ENCODE measurements at places on chromosomes 13 and 19. TPM values are rescaled to one million over a fixed set of nuclear protein-coding genes. Genes with fewer than 3 reads are reported as not detected.
A peak's percentile ranks its signal among the peaks of the same experiment; 100 is the strongest.

The IGFL3 gene
- total RNA-seq, result 10.2 TPM

GRCh38 chr13:113087923-113088690 is 17.5 kb upstream of the F7 start:
- DNase-seq, result no peak

The MED4 gene
- total RNA-seq, result 34.7 TPM

GRCh38 chr13:33799950-33800592 is 17.9 kb upstream of the RFC3 start:
- DNase-seq, result no peak

- no peak for DNase-seq
Measured at GRCh38 chr13:32205431-32206096, 109.6 kb downstream of the ZAR1L start.

DNA sequence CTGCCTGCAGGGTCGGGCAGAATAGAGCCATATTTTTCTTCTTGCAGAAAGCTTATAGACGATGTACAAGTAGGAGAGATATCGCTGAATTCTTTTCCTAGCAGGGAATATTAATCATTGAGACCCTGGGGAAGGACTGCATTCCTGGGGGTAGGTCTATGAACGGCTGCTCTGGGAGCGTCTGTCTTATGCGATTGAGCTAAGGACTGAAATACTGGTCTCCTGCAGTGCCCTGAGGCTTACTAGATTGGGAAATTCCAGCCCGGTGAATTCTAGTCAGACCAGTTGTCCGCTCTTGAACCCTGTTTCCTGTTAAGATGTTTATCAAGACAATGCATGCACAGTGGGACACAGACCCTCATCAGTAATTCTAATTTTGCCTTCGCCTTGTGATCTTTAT is 59.8 kb upstream of the UBAC2 start:
- no peak for DNase-seq

The FSD1 gene
- not detected for total RNA-seq

DNA sequence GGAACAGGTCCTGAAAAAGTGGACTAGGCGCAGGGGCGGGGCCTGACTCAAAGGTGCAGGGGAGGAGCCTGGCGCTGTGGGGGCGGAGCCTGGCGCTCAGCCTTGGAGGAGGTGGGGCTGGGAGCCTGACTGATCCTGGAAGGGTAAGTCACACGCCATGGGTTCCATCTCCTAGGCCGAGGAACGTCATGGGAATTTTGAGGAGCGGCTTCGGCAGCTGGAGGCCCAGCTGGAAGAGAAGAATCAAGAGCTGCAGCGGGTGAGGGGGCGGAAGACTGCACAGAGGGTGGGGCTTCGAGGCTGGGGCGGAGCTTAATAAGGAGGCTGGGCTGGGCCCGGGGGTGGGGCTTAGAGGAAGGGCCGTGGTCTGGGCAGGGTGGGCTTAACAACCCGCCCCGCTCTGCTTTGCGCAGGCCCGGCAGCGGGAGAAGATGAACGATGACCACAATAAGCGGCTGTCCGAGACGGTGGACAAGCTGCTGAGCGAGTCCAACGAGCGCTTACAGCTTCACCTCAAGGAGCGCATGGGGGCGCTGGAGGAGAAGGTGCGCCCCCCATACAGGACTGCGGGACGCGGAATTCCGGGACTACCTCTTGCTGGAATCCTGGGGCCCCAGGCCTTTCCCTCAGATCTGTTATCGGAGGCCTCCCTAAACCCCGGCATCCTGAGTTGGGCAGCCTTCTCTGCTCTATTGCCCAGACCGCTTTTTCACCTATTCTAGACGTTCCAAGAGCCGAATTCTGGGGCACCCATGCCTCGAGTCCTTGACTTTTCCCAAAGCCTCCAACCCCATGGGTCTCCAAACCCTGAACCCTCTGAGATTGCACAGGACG is 14.5 kb downstream of the PPFIA3 start:
- DNase-seq, result no peak

The ZNF222 gene
- 3.4 TPM for total RNA-seq

The DACT3 gene
- 1.8 TPM for total RNA-seq

The APC2 gene
- 0.08 TPM for total RNA-seq

DNA sequence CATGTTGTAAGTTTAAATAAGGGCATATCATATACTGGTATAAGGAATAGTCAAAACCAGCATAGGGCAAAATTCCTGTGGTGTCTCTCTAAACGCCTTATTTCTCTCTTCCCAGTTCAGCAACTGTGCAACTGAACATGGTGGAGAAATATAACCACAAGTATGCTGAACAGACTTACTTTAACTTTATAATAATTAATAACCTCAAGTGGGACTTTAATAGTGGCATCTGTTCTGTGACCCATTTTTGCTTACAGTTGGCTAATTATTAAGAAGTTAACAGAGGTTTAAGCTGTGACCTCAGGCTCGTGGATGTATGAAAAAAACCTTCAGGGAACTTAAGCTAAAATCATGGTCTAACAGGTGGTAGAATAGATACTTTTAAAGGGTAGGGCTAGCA is 54.3 kb downstream of the MICU2 start:
- no peak for DNase-seq

The PRR22 gene
- total RNA-seq, result 2.0 TPM

The NDFIP2 gene
- total RNA-seq, result 103 TPM

GRCh38 chr19:33802801-33803200 is 6.1 kb downstream of the KCTD15 start:
- no peak for DNase-seq

GRCh38 chr13:36343766-36344165 is 2.4 kb downstream of the SPART start:
- DNase-seq, result no peak

The ZNF585A gene
- 5.3 TPM for total RNA-seq

The ADAMTSL5 gene
- total RNA-seq, result 0.83 TPM

The CYP2A6 gene
- total RNA-seq, result not detected

DNA sequence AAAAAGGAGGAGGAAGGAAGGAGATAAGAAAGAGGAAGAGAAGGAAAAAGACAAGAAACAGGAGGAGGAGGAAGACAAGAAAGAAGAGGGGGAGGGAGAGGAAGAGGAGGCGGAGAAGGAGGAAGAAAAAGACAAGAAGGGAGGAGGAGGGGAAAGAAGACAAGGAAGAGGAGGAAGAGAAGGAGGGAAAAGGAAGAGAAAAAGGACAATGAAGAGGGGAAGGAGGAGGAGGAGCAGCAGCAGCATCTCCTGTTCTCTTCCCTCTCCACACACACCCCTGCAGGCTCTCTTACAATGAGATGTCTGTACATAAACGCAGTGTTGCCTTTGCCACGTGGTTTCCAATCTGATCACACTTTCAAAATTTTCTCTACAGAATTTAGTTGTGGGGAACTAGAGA is 66.6 kb downstream of the RUBCNL start:
- no peak for DNase-seq

GRCh38 chr19:41386442-41386841 is 10.1 kb downstream of the TMEM91 start:
- no peak for DNase-seq

DNA sequence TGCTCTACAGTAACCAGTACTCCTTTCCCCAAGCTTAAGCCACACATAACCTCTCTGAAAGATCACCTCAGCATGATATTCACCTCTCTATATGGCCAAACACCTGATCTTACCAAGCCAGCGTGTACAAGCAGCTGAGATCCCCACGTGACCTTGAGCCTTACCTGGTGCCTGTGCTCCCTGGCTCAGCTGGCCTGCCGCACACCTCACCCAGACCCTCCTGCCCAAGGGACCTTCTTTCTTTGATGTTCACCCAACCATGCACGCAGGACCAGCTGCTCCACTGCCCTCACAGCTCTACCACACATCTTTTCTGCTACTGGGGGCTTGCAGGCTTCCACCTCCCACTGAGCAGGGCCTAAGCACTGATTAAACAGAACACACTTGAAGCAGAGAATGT is 9.0 kb downstream of the DHRS12 start:
- peak; percentile 18 for DNase-seq

DNA sequence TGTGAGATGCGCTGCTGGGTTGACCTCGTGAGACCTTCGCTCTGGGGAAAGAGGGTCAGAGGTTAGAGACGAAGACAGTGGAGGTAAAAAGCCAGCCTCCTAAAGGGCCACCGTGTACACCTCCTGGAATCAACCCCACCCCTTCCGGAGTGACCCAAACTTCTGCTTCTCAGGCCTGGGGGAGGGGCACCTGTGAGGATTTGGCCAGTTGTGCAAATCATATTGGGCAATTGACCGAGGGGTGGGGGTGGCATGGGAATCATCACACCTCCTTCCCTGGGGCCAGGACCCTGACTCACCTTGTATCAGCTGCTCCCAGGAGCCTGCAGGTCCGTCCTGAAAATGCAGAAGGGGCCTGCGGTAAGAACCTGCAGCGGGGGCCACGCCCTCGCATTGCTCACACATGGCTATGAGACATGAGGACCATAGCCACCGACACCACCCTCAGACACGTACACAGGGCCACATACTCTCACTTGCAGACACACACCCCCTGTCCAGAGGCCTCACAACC is 2.8 kb downstream of the TNFSF14 start:
- no peak for DNase-seq

DNA sequence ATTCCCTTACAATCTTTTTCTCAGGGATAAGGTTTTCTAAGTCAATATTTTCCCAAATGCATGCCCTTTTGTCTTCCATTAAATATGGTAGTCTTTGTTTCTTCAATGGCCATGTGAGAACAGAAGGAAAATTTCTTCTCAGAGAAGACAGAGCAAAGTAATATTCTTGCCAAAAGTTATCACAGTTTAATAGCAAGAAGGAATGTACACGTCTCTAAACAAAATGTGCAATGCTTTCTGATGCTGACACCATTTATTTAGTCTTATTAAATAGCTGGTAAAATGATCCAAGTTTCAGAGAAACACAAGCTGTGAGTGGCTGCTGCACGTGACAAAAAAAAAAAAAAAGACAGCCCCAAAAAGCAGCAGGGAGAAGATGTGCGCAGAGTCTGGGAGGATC is 542.5 kb downstream of the GPC6 start:
- DNase-seq, result no peak

The HSPB6 gene
- total RNA-seq, result 13.4 TPM

- no peak for DNase-seq
Measured at GRCh38 chr13:106623799-106624460, 56.0 kb upstream of the ARGLU1 start.

DNA sequence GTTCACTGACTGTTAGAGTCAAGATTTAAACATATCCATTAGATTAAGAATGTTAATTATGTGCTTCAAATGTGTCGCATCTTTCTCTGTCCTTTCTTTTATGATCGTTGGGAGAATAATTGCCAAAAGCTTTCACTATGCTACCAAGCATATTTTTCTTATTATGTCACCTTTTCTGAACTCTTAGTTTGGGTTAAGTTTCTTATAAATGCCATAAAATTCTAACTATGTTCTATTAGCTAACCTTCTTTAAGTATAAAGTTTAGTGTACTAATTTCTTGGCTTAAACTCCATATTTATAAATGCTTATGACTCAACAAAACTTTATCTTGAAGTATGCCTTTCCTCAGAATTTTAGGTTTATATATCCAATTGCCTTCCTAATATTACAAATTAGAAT is 1759.4 kb downstream of the PCDH9 start:
- no peak for DNase-seq

The HIF3A gene
- total RNA-seq, result 6.6 TPM

- DNase-seq, result no peak
Measured at GRCh38 chr19:32041681-32042292, 303.6 kb upstream of the ZNF507 start.

The ZNF480 gene
- total RNA-seq, result 8.2 TPM

DNA sequence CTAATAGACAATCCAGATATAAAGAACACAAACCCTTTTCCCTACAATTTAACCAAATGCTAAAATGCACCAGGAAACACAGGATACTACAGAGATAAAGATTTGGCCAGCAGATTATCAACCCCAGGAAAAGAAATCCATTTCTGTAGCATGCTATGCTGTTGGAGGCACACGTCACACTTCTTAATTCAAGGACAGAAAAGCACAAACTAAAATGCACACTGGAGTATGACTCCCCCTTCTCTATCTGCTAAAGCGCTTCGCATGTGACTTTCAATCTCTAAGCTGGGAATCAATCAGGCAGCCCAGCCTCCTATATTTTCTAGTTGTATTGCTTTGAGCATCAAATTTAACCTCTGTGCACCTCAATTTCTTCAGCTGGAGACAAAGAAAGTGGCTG is 22.2 kb downstream of the ABCC4 start:
- no peak for DNase-seq

Measured in suprapubic skin (tissue), 4 donors.